ENCODE measurements at places on chromosomes 6 and 20. TPM values are rescaled to one million over a fixed set of nuclear protein-coding genes. Genes with fewer than 3 reads are reported as not detected.

DNA sequence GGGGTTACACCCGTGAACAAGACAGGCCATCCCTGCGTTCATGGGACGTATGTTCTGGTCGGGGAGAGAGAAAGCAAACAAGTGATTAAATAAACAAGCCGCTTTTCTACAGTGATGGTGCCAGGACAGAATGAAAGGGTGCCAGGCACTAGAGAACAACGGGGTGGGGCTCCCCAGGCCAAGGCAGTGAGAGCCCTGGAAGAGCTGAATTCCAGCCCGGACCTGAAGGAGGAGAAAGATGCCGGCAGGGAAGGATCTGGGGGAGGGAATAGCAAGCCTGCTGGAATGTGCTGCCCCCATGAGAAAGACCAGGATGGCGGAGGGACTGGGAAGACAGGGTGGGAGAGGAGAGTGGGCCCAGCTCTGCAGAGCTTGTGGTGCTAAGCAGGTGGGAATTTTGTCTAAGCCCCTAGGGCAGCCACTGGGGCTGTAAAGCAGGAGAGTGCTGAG, 7.5 kb downstream of the SNAI1 start:
- no peak overlapping the region for H3K4me3 ChIP-seq
- H3K27me3 ChIP-seq, result no peaks in the 10 kb centered on the region
- H3K36me3 ChIP-seq, result peaks cover 38% of the 10 kb centered on the region
- H3K27ac ChIP-seq, result peak overlapping the region; percentile 80
- no peak for DNase-seq
- H3K4me1 ChIP-seq, result peaks cover 40% of the 10 kb centered on the region

Gene SASH1
- 0.76 TPM for polyA plus RNA-seq

- no peaks in the 10 kb centered on the region for H3K27me3 ChIP-seq
- H3K4me1 ChIP-seq, result peaks cover 57% of the 10 kb centered on the region
- H3K36me3 ChIP-seq, result peaks cover 15% of the 10 kb centered on the region
- H3K27ac ChIP-seq, result no peak overlapping the region
Observed at GRCh38 chr6:158044525-158044888, 62.8 kb downstream of the SYNJ2 start.

DNA sequence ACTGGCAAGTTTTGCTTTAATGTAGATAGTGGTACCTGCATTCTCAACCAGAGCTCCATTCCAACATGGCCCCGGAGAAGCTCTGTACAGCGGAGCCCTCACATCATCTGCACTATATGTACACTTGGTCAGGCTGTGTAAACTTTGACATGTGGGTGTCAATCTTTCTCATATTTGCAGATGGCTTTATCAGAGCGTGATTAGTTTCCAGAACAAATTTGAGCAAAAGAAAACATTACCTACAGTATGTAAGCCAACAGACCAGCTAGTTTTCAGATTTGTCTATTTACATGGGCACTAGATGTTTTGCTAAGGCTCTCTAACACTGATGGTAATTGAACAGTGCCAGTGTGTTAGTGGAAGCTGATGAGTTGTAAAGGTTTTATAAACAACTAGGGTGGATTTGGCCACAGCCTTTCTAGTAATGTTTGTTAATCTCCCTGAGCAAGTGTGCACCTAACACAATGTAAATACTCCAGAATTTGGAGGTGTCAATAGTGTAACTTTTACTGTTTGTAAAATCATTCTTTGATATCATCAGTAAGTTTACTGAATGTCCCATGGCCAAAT, 131.8 kb downstream of the FOXA2 start:
- no peaks in the 10 kb centered on the region for H3K27me3 ChIP-seq
- H3K4me3 ChIP-seq, result no peak overlapping the region
- no peaks in the 10 kb centered on the region for H3K4me1 ChIP-seq
- no peak overlapping the region for H3K27ac ChIP-seq

DNA sequence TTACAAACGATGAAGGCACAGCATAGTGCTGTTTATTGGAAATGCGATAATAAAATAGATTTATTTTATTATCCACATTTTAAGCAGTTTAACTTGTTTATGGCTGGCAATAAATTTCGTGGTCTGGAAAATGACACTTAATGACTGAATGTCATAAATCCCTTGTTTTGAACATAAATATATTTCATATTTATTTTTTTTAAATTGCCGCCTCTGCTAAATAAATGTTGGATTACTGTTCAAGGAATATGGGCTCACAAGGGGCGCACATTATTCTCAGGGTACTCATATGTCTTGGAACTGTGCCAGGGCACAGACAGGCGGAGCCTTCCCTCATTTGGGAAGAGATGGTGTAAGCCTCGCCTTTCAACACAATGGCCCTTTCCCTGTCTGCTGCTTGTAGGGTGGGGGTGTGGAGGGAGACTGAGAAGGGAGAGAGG, 134.3 kb downstream of the PXDC1 start:
- H3K4me1 ChIP-seq, result no peaks in the 10 kb centered on the region
- peaks cover 55% of the 10 kb centered on the region for H3K27me3 ChIP-seq
- no peaks in the 10 kb centered on the region for H3K36me3 ChIP-seq
- no peak overlapping the region for H3K27ac ChIP-seq

Gene COL21A1
- 0.27 TPM for polyA plus RNA-seq

GRCh38 chr6:87514831-87515230, 42.1 kb downstream of the SLC35A1 start:
- H3K4me1 ChIP-seq, result no peaks in the 10 kb centered on the region
- no peak overlapping the region for H3K4me3 ChIP-seq
- no peaks in the 10 kb centered on the region for H3K27me3 ChIP-seq
- DNase-seq, result no peak
- no peak overlapping the region for H3K27ac ChIP-seq
- H3K36me3 ChIP-seq, result peaks cover 87% of the 10 kb centered on the region

Gene GMPR
- polyA plus RNA-seq, result 45.6 TPM

DNA sequence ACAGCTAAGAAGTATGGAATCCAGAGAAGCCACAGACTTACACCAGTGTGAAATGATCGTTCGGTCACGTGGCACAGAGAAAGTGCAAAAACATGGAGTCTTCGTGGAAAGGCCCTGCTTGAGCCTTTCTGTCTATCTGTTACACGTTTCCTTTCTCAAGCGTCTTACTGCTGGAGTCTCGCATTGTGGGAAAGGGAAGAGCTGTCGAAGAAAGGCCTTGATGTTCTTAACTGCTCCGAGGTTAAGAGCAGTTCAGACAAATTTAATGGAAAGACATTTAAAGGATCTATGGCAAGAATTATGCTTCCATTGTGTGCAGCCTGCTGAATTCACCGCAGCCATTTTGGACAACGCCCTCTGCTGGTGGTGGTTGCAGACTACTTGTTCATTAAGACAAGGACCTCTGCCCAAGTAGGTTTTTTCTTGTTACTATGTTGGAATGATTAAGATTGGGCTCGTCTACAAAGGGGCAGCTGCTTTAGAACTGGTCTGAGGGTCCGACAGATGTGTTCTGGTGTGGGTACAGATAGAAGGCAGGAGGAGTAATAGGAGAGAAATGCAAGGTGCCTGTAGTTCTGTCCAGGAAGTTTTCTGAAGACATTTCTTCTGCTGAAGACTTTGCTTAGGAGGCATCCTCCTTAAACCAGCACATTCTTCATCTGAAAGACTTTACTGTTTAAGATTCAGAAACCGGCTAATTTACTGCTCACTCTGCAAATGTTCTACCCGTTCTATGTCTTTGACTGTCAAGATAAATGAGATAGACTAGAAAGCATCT, 24.7 kb upstream of the CCN6 start:
- DNase-seq, result peak; percentile 77
- H3K27me3 ChIP-seq, result peaks cover 14% of the 10 kb centered on the region
- H3K27ac ChIP-seq, result no peak overlapping the region
- no peak overlapping the region for H3K4me3 ChIP-seq
- no peaks in the 10 kb centered on the region for H3K36me3 ChIP-seq
- no peaks in the 10 kb centered on the region for H3K4me1 ChIP-seq

GRCh38 chr6:73032586-73032985, 192.7 kb downstream of the KHDC1L start:
- no peaks in the 10 kb centered on the region for H3K36me3 ChIP-seq
- no peaks in the 10 kb centered on the region for H3K4me1 ChIP-seq
- no peak overlapping the region for H3K4me3 ChIP-seq
- no peaks in the 10 kb centered on the region for H3K27me3 ChIP-seq

DNA sequence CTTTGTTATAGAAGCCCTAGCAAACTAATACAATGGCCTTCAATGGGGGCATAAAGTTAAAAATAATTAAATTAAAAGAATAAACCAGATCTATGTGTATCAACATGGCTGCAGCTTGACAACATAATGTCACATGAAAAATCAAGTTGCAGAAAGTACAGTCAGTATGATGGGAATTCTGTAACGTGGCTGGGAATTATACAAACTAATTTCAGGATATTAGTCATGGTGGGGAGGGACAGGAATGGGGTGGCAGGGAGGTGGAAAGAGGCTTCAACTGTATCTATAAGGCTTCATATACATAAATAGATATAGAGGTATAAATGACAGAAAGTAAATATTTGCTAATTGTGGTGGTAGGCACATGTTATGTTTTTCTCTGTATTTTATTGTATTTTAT, 107.1 kb downstream of the UNC5CL start:
- no peak overlapping the region for H3K27ac ChIP-seq
- H3K36me3 ChIP-seq, result no peaks in the 10 kb centered on the region
- peaks cover 30% of the 10 kb centered on the region for H3K27me3 ChIP-seq
- no peak overlapping the region for H3K4me3 ChIP-seq
- H3K4me1 ChIP-seq, result peaks cover 5% of the 10 kb centered on the region

GRCh38 chr6:134703206-134703605, 246.7 kb downstream of the ALDH8A1 start:
- H3K36me3 ChIP-seq, result no peaks in the 10 kb centered on the region
- H3K4me3 ChIP-seq, result no peak overlapping the region
- no peak overlapping the region for H3K27ac ChIP-seq
- H3K27me3 ChIP-seq, result no peaks in the 10 kb centered on the region
- H3K4me1 ChIP-seq, result no peaks in the 10 kb centered on the region

Gene SIRPA
- polyA plus RNA-seq, result 0.09 TPM

GRCh38 chr6:143271024-143271423, 179.5 kb downstream of the ADAT2 start:
- H3K4me1 ChIP-seq, result no peaks in the 10 kb centered on the region
- H3K27ac ChIP-seq, result no peak overlapping the region

GRCh38 chr6:9204171-9204570, 768.8 kb upstream of the SLC35B3 start:
- no peaks in the 10 kb centered on the region for H3K27me3 ChIP-seq
- no peak overlapping the region for H3K4me3 ChIP-seq
- H3K36me3 ChIP-seq, result no peaks in the 10 kb centered on the region

Gene HLA-DQA1
- 0.04 TPM for polyA plus RNA-seq

- H3K27ac ChIP-seq, result no peak overlapping the region
- H3K27me3 ChIP-seq, result no peaks in the 10 kb centered on the region
- no peaks in the 10 kb centered on the region for H3K36me3 ChIP-seq
- no peaks in the 10 kb centered on the region for H3K4me1 ChIP-seq
- DNase-seq, result no peak
Observed at GRCh38 chr20:6184086-6184485, 61.3 kb upstream of the FERMT1 start.

GRCh38 chr20:63463400-63464288, 8.8 kb downstream of the KCNQ2 start:
- no peaks in the 10 kb centered on the region for H3K36me3 ChIP-seq
- no peak overlapping the region for H3K27ac ChIP-seq
- peaks cover 23% of the 10 kb centered on the region for H3K4me1 ChIP-seq
- H3K4me3 ChIP-seq, result no peak overlapping the region
- H3K27me3 ChIP-seq, result peaks cover 85% of the 10 kb centered on the region

All from K562 (cell line).